ENCODE measurements at places on chromosomes 5 and 9.

- no peak for DNase-seq
Observed at GRCh38 chr5:129679671-129680070, 68.2 kb upstream of the MINAR2 start.

DNA sequence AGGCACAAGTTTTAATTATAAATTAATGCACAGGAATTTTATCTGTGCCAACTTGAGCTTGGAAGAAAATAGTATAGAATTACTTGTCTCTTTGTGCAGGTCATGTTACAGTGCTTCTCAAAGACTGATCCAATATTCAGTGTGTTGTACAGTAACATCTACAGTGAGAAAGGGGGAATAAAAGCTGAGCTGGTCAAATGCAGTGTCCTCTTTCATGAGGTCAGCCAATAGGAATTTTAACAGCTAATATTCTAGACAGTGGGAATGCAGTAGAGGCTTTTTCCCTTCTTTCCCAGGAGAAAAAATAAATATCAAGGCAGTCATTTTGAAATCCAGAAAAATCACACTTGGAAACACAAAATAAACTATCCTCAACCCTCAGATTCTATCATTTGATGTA, 95.7 kb upstream of the ITGA1 start:
- DNase-seq = no peak

DNA sequence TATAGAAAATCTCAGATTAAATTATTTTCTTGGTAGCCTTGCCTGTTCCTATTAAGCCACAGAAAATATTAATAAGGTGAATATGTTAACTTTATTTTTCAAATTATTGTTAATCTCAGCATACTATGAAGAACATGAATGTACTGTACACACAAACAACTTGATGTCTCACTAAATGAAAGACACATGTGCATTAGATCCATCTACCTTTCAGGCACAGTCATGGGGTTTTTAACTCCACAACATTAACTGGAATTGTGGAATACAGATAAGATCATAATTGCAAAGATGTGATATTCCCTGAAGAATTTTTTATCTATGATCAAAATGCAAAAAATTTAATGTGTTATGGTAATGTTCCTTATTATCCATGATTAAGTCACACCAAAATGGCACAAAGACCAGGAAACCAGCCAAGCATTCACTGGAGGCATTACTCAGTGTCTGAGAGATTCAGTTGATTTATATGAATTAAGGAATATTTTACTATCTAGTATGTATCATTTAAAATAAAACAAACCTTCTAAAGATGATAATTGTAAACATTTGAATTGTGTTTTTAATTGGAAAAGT, 150.0 kb upstream of the VCAN start:
- DNase-seq = no peak

GRCh38 chr9:97405551-97405950, 6.3 kb upstream of the TDRD7 start:
- no peak for DNase-seq

GRCh38 chr5:52989781-52990527, 802 bp downstream of the ITGA2 start:
- no peak for DNase-seq

DNA sequence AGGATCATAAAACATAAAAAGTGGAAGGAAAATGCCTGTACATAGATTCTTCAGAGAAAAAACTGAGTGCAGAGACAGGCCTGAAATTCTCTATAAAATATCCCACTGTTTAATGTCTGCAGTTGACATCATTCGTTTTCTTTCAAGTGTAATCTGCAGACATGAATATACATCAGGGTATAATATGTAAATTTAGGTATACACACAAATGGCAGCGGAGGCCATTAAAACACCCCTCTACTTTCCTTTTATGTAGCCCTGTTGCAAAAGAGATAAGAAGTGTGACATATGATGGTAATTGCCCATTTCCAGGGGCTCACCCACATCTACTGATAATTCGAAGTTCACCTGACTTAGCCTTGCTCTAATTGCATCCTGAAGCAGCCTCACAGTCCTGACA, 164.3 kb downstream of the SLC24A2 start:
- DNase-seq = no peak

- no peak for DNase-seq
Observed at GRCh38 chr5:78893940-78894677, 91.0 kb downstream of the ARSB start.

DNA sequence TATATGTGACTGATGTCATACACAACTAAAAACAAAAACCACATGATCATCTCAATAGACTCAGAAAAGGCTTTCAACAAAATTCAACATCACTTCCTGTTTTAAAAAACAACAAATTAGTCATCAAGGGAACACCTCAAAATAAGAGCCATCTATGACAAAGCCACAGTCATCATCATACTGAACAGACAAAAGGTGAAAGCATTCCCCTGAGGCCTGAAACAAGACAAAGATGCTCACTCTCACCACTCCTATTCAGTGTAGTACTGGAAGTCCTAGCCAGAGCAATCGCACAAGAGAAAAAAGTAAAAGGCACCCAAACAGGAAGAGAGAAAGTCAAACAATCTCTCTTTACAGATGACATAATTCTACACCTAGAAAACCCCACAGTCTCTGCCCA, 893.5 kb upstream of the EDIL3 start:
- DNase-seq = no peak

- peak; percentile 23 for DNase-seq
Observed at GRCh38 chr5:62779010-62779422, 200.4 kb downstream of the LRRC70 start.

GRCh38 chr5:32098890-32099310, 75.2 kb downstream of the GOLPH3 start:
- no peak for DNase-seq

DNA sequence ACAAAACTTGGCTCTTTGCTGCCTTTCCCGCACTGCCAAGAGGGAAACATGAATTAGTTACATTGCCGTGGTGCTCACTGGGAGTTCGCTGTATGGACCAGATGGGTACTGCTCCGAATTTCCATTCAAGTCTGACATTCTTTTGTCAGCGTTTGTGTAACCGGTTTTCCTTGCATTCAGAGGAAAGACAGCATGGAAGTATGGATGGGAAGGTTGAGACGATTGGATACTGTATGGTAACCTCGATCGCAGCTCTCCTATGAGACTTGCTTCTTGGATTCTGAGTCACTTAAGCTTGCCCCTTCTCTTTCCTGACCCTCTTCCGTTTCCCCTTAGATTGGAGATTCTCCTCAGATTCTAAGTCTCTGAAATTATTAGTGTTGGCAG, 625 bp upstream of the UBLCP1 start:
- no peak for DNase-seq

DNA sequence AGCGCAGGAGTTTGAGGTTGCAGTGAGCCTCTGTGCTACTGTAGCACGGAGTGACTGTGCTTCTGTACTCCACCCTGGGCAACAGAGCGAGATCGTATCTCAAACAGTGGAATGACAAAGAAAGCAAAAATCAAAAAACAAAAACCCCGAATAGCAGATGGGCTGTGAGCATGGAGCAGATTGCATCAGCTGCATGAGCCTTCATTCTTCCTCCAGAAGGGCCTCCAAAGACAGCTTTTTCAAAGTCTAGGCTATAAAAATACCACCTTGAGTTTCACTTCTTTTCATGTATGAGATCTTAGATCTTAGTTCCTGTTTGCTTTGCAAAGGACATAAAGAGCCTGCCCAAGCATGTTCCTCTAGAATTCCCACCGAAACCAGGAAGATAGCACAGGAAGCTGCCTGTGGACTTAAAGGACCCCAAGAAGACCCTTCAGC, 15.0 kb upstream of the HSPB3 start:
- no peak for DNase-seq

DNA sequence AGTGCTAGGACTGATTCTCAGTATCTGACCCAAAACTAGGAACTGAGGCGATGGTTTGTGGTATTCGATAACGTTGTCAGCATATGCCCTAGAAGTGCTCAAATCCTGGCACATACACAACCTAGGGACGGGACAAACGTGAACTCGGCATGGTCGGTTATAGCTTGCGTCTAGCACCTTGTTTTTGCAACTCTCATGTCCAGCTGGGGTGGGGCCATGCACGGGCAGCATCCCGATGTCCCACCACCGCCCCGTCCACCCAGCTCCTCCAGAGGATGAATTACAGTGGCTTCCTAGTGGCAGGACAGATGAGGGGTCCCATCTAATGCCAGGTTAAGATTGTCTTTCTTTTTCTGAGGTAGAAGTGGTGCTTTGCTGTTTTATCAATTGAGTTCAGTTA, 31.6 kb downstream of the PROP1 start:
- DNase-seq = no peak

DNA sequence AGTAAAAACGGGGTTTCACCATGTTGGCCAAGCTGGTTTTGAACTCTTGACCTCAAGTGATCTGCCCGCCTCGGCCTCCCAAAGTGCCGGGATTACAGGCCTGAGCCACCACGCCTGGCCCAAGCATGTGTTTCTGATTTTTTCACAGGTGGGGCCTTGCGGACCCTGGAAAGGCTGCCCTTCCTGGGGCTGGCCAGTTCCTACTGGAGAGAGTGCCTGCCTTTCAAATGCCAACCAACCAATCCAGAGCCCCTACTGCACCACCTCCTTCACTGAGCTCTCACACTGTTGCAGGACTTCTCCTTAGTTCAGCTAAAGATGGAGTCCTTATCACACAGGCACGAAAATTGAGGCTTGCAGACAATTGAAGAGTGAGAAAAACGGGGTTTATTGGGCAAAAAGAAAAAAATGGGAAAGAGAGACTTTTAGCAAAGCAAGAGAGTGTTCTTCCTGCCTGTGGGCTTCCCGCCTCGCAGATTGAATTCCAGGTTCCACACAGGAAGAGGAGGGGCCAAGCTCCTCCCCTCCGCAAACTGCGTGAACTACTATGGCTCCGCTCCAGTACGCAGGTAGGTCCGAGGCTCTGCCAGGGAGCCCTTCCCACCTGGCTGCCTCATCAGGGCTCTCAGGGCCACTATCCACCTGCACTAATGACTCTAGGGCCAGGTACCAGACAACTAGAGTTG, 8.3 kb upstream of the CMBL start:
- DNase-seq = no peak

DNA sequence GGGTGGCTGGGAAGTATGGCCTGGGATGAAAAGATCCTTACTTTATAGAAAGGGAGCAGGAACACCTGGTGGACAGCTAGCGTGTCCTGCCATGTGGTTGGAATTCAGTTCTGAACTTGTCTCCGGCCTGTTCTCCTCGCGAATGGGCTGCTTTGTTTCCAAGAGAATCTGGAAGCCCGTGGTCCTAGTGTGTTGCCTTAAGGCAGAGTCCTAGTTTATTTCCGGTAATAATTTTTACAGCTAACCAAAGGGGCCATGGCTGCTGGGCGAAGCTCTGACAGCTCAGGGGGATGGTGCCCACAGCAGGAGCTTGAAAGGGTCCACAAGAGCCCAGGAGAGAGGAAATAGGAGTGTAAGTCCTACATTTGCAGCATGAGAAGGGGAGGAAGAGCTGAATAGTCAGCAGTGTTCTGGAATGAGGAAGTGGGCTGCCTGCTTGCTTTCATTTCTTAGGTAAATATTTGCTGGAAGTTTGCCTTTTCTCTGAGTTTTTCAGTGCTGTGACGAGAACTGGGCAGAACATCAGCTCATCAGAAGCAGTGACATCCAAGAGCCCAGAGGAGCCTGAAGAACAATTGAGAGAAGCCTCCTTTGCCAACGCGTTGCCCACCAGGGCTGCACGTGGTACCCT, 13.1 kb upstream of the IGFBPL1 start:
- DNase-seq = no peak

DNA sequence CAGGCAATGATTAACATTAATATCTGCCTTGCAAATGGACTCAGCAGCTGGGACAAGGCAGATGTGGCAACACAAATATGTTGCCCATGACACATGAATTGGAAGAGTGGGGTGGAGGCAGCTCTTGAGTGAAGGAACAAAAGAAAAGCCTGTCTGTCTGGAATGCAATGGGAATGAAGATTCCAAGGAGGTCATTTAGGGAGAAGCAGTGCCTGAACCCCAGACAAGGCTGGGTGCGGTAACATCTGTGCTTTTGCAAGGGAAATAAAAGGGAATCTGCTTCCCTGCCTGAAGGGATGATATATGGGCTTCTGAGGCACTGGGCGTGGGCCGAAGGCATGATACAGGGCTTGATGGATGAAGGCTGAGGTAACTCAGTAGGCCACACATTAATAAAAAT, 94.1 kb upstream of the TRIM32 start:
- no peak for DNase-seq

DNA sequence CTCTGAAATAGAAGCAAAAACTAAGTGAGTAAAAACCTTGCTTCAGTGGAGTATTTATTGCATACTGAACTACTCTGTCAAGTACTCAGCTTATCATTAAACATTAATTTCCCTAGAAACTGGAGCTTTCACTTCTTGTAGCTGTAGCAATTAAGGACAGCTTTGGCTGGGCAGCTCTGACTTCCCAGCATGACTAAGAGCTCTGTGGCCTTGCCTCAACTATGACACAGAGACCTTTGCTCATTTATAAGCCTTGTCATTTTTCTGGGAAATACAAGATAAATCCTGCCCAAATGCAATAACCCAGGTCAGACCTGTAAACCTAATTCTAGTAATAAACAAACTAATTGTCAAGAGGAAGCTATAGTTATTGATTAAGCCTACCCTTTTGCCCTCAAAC, 65.4 kb upstream of the STK32A start:
- DNase-seq = no peak

- no peak for DNase-seq
Observed at GRCh38 chr9:96163712-96164111, 138.3 kb downstream of the HSD17B3 start.

GRCh38 chr5:139306197-139306596, 12.7 kb downstream of the MATR3 start:
- DNase-seq = no peak

DNA sequence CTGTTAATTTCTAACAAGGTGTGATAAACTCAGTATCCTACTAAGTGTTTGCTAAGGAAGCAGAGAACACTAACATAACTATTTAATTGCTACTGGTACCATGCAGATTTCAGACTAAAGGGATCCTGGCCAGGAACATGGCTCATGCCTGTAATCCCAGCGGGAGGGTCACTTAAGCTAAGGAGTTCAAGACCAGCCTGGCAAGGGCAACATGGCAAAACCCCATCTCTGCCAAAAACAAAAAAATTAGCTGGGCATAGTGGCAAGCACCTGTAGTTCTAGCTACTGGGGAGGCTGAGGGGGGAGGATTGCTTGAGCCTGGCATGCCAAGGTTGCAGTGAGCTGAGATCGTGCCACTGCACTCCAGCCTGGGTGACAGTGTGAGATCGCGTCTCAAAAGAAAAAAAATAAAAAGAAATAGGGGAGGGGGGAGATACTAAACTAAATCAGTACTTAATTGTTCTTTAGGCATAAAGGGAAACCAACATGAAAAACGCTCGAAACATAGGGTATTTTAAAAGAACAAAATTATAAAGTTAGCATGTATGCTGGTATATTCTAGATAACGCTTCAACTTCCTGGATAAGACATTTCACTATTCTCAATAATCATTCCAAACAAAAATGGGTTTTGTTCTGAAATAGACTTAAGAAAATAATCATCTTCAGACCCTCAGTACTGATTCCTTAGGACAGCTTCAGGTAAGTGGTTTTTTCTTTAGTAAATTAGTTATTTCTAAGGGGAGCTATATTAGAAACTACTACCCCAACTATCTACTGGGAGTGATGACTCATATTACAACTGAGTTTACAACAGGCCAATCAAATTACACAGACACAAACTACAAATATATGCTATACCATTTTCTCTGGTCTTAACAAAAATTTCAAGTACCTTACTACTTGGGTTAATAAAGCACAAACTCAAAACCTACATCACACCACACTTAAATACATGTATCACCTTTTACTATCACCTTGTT, 3.5 kb downstream of the PANK3 start:
- no peak for DNase-seq
